NCI-H2081 (cell line): ENCODE measurements at places on chromosomes 2 and 18.

GRCh38 chr18:50203801-50204604 is 9.1 kb upstream of the MYO5B start:
- DNase-seq = peak; percentile 67

- no peak for DNase-seq
Measured at GRCh38 chr2:223602972-223603371, 811 bp upstream of the SCG2 start.

GRCh38 chr2:34997779-34998178 is 1357.8 kb upstream of the CRIM1 start:
- DNase-seq = no peak

DNA sequence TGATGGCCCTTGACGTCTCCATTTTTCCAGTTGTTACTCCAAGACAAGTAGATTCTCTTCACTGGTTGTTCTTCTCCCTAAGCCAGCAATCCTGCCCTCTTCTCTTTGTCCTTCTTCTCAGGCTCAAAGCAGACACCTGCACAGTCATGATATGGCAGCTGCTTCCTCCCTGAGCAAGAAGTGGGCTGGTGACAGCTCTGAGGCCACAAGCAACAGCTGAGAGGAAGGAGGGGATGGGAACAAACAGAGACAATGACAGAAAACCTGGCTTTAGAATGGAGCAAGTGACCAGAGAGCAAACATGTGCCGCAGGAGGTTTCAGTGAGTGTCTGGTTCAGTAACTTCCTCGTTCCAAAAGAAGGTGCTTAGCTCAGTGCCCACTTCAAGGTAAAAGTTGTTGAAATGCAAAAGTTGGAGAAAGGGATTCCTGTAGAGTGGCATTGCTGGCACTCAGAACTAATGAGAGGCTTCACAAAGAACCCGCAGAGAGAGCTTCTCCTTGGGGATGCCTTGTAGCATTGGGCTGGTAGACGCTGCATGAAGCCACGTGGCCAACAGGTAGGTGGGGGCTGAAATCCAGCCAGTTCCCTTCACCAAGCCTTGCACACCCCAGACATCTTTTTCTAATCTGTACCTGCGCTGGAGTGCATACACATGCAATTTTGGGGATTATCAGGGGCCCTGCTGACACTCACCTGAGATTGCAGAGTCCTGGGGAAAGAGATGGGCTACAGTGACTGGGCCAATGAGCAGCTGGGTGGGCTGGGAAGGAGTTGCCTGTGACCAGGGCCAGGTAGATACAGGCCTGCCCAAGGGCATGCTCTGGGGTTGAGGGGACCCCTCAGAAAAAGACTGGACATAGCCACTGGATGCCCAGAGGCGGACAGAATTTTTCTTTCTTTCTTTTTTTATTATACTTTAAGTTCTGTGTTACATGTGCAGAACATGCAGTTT is 153.3 kb upstream of the RAB12 start:
- DNase-seq = no peak

- DNase-seq = no peak
Measured at GRCh38 chr18:9969247-9969646, 55.4 kb downstream of the VAPA start.

DNA sequence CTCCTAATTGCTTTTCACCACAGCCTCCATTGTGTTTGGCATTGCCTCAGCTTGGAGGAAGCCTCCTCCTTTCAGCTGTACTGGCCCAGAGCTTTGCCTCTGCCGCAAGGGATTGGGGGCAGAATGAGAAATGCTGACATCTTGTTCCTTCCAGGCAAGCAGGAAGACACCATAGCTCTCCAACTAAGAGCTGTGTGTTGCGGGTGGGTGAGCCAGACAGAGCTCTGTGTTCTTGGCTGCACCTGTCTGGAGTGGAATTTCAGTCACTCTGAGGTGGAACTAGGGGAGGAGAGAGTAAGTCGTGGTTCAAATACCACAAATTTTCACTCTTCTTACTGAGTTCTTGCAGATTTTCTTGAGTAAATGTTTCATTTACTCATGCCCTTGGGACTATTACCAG is 36.6 kb upstream of the KCNF1 start:
- no peak for DNase-seq

GRCh38 chr2:162063899-162064298 is 10.1 kb downstream of the DPP4 start:
- no peak for DNase-seq

GRCh38 chr2:48733067-48733503 is 22.4 kb downstream of the LHCGR start:
- peak; percentile 9 for DNase-seq

GRCh38 chr2:20448246-20448976 is 1.5 kb downstream of the RHOB start:
- no peak for DNase-seq
